ENCODE measurements at places on chromosomes 5 and 9. TPM values are rescaled to one million over a fixed set of nuclear protein-coding genes. Genes with fewer than 3 reads are reported as not detected.

Gene C9orf50
- not detected for total RNA-seq

DNA sequence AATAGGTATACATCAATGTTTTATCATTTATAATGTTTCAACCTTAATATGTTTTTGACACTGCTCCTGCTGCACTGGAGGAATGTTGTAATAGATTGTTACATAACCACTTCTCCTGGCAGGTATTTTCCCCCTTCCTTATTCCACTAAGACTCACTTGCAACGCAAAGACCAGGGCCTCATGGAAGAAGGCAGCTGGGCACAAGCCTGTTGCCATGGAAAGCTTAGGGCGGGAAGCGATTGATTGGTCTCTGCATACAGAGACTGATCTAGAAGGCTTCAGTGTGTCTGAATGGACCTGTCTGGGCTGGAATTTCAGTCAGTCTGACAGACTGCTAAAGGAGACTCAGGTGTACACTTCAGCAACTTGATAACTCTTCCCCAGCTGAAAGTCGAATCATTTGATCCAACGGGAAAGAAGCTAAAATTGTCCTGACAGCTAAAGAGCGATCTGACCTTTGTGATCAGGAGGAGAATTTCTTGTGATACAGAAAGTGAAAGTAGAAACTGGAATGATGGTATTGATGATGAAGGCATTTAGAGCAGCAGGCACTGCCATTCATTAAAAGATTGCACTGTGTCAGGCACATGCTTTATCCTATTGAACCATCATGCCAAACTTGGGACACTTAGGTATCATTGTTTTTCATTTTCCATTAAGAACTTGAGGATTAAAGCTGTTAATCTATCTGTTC is 65.1 kb downstream of the GRIA1 start:
- H3K27me3 ChIP-seq: no peaks in the 10 kb centered on the region
- H3K27ac ChIP-seq: no peak overlapping the region
- no peaks in the 10 kb centered on the region for H3K36me3 ChIP-seq
- H3K4me1 ChIP-seq: no peaks in the 10 kb centered on the region

DNA sequence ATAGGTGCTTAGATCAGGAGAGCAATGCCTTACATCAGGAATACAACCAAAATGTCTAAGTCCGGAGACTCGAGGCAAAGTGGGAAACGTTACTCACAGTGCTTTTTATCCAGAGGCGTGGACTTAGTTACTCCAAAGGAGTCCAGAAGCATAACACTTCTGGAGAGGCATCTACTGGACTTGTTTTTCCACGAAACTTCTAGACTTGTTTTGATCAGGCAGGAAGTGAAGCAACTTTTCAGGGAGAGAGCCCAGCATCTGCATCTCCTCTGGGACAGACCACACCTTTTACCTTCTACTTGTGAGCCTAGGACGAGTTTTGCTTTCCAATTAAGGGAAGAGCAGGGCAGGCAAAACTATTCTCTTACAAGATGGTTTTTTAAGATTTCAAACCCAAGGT is 1.2 kb upstream of the TJP2 start:
- peaks cover 35% of the 10 kb centered on the region for H3K4me1 ChIP-seq
- H3K27me3 ChIP-seq: peaks cover 10% of the 10 kb centered on the region
- no peak overlapping the region for H3K4me3 ChIP-seq

GRCh38 chr5:61402244-61402823 is 70.3 kb downstream of the ZSWIM6 start:
- no peak for DNase-seq
- no peak overlapping the region for H3K4me3 ChIP-seq
- H3K4me1 ChIP-seq: no peaks in the 10 kb centered on the region
- no peaks in the 10 kb centered on the region for H3K27me3 ChIP-seq

DNA sequence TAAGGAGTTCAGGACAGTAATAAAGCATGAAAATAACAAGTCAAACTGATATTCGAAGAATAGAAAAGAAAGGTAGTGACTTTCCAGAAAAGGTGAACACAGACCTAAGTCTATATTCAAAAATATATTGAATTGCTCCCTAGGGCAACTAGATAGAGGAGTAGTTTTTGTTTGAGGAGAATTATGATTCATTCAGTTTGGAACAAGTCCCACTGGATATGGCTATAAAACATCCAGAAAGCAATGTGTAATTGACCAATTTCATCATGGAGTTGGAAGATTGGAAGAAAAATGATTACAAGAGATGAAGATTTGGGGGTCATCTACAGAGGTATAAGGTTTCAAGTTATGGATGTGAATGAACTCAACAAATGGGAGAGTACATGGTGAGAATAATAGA is 117.5 kb upstream of the ZNF462 start:
- H3K4me1 ChIP-seq: no peaks in the 10 kb centered on the region
- DNase-seq: no peak
- H3K36me3 ChIP-seq: no peaks in the 10 kb centered on the region
- H3K4me3 ChIP-seq: no peak overlapping the region
- no peaks in the 10 kb centered on the region for H3K27me3 ChIP-seq
